ENCODE measurements at places on chromosomes 6 and 20. TPM values are rescaled to one million over a fixed set of nuclear protein-coding genes. Genes with fewer than 3 reads are reported as not detected.

CEP85L gene
- total RNA-seq = 41.3 TPM

DNA sequence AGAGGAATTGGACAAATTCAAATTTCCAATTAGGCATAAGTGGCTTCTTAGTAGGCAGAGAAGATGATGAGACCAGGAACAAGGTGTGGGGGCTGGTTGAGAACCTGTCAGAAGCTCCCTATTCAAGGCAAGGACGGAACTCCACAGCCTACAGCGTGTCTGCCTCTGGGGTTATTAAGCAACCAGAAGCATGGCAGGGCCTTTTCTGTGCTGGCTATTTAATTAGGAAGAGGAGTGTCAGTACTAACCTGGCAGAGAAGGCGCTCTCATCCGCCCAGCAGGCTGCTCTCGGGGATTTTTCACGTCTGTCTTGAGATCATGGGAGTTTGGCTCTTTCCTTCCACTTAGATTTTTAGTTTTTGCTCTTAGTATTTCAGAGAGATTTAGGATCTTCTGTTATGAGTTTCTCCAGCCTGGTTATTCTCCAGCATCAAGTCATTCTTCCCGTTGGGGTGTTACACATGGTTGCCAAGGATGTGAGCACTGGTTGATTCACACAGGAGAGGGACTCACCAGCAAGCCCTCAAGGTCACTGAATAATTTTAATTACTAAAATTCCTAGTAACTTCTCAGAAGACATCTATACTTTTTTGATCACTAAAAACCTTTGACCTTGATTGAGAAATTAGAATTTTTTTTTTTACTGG lies 23.9 kb downstream of the ADTRP start:
- no peak for DNase-seq

DNA sequence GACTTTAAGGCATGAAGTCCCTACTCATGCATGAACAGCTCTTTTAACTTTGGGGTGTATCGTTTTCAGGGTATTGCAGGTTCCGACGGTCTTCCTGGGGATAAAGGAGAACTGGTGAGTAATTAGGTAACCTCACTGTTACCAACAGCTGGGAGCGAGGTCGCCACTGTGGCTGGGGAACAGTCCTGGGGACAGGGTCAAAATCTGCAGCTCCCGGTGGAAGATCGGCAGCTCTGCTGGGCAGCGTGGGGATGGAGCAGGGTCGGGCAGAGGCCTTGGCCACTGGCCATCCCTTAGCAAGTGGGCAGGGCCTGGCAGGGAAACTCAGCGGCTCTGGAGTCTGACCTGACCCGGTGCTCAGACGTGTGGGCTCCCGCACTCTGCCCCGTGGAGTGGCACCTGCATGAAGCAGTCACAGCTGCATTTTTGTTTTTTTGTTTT lies 16.1 kb downstream of the COL9A3 start:
- DNase-seq = no peak

PRR18 gene
- total RNA-seq = not detected

IDH3B gene
- total RNA-seq = 150 TPM

- no peak for DNase-seq
Observed at GRCh38 chr6:11263291-11263775, 30.9 kb upstream of the NEDD9 start.

AURKA gene
- total RNA-seq = 93.0 TPM

DNA sequence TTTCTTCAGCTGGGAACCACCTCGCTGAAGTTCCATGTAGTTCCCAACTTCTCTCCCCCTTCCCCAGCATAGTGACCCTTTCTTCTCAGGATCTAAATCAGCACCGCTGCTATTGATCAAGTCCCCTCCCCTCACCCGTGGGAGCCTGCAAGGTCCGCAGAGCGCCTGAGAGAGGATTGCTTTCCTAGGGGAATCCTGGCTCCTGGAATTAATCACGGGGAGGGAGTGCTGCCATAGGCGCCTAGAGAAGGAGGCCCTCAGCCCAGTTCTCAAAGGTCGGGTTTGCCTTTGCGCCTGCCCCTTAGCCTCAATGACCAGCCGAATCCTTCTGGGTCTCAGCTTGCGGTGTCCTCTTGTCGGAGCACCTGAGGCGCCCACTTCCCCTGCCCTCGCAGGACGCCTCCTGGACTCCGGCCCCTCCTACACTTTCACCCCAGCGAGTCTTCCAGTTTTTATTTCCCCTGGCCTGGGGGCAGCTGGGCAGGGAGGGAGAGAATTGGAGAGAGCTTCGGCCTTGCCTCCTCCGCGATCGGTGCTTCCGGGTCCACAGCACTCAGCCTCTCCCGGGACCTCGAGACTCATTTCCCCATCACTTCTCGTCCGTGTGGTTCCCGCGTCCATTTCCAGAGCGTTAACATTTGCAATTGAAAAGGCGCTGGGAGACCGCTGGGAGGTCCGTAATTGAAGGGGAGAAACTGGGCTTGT lies 3.1 kb upstream of the NKX2-2 start:
- no peak for DNase-seq

DNA sequence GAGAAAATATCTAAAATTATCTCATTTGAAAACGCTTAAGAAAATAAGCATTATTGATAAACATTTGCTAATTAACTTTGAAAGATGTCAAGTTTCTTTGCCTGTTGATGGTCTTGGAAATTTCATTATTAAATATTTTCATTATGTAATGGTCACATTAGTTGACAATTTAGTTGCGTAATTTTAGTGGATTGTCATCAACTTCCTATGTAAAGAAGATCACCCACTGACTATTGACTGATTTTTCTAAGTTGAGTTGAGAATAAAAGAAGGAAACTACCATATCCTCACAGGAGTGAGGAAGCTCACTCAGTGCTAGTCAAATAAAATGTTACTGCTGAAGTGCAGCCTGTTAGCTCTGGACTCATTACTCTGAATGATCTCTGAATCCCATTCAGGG lies 79.9 kb upstream of the LY86 start:
- no peak for DNase-seq

DOP1A gene
- total RNA-seq = 7.4 TPM

GRCh38 chr6:69084746-69085335 lies 449.8 kb downstream of the ADGRB3 start:
- no peak for DNase-seq

GRCh38 chr20:12051206-12052163 lies 133.8 kb downstream of the BTBD3 start:
- DNase-seq = no peak

DNA sequence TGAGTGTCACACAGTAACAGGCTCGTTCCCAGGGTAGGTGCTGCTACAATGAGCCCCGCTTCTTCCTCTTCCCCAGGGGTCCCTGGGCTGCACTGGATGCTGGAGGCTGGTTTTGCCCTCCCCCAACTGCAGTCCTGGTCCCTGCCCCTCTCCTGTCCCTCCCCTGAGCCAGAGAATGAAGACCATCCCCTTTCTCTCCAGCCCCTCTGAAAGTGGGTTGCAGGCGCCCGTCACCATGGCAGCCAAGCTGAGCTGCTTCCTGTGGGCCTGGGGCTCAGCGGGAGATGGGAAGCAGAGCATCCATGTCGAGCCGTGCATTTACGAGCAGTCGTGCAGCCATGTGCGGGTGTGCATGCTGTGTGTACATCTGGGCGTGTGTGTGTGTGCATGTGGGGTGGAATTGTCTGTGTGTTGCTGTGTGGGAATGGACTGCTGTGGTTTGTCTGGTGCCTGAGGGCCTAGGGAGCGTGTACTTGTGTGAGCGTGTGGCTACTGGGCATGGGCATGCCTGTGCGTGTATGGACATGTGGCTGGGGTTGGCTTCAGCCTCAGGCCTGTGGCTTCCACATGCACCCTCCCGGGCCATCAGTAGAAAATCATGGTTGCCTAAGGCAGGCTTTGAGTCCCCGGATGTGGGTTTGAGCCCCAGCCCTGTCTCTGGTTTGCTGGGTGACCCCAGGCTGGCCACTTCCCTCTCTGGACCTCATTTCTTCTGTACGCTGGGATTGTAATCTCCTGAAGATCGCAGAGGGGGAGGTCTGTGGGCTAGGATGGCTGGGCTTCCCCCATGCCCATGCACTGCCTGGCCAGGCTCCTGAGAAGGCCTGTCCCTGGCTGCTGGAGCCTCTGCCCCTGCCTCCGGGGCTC lies 48.8 kb downstream of the SRC start:
- DNase-seq = no peak

ATP6V1G2 gene
- 4.1 TPM for total RNA-seq

PNLDC1 gene
- total RNA-seq = 0.35 TPM

SGK2 gene
- total RNA-seq = 0.82 TPM

PLA2G7 gene
- total RNA-seq = not detected
